MG63 (cell line): ENCODE measurements at places on chromosomes 5 and 9.

DNA sequence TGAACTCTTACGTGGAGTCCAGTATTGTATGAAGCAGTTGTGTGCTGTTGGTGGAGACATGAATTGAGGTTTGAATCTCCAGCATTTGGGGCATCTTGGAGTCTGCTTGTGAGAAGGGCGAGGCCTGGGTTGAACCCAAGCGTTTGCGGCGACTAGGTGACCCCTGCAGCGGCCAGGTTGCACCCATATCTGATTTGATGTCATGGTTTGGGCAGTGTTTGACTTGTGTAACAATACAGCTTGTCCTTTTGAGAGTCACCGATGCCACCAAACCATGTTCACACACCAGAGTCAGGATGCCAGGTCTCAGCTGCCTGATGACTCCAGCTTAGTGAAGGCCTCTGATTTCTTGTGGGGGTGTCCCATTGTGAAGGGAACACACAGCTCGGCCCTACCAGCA lies 2.1 kb downstream of the TRAF2 start:
- no peak for DNase-seq

DNA sequence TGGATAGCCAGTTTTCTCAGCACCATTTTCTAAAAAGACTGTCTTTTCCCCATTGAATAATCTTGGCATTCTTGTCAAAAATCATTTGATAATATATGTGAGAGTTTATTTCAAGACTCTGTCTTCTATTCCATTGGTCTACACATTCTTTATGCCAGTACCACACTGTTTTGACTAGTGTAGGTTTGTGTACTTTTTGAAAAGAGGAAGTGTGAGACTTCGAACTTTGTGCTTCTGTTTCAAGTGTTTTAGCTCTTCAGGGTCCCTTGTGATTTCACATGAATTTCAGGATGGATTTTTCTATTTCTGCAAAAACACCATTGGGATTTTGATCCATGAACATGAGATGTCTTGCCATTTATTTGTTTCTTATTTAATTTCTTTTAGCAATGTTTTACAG lies 78.5 kb upstream of the ALDH1A1 start:
- no peak for DNase-seq

DNA sequence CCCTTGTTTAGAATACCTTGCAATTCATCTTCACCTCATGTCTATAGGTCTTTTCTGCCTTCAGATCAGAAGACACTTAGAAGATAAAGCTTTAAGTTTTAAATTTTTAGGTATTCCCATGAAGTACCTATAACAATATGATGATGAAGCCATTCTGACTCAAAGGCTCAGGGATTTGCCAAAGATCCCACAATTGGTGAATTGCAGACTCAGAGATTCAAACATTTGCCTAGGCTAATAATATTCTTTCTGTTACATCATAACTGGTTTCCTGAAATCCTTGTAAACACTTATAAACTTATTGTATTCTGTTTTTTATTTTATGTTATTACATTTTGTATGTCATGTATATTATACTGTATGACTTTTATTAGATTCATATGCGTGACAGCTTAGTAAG lies 62.8 kb upstream of the ZFAND5 start:
- no peak for DNase-seq

DNA sequence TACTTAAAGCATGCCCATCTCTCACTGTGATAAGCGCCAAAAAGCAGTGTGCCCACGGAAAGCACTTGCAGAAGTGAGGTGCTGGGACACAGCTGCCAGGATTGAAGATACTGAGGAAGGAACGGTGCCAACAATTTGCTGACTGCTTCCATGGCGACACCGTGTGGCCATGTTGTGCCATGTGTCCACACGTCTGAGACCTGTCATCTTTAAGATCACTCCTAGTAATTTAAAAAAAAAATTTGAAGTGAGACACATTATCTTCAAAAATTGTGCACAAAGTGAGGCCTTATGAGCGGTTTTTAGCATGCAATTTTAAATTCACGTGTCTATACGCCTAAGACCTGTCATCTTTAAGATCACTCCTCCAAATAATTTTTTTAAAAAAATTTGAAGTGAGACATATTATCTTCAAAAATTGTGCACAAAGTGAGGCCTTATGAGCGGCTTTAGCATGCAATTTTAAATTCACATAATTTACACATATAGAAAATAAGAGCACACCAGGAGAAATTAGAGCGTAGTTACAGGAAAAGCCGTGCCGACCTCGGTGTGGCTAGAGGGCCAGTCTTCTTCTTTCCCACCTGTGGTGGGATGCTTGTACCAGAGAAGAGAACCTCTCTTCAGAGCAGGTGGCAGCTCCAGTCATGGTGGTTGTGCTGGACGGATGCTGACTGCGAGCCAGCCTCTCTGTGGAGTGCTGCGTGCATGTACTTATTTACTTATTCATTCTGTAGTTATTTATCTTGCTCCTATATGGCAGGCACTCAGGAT lies 21.4 kb upstream of the FLT4 start:
- peak; percentile 40 for DNase-seq

GRCh38 chr9:132997591-132997990 lies 19.1 kb downstream of the GFI1B start:
- DNase-seq, result peak; percentile 36

DNA sequence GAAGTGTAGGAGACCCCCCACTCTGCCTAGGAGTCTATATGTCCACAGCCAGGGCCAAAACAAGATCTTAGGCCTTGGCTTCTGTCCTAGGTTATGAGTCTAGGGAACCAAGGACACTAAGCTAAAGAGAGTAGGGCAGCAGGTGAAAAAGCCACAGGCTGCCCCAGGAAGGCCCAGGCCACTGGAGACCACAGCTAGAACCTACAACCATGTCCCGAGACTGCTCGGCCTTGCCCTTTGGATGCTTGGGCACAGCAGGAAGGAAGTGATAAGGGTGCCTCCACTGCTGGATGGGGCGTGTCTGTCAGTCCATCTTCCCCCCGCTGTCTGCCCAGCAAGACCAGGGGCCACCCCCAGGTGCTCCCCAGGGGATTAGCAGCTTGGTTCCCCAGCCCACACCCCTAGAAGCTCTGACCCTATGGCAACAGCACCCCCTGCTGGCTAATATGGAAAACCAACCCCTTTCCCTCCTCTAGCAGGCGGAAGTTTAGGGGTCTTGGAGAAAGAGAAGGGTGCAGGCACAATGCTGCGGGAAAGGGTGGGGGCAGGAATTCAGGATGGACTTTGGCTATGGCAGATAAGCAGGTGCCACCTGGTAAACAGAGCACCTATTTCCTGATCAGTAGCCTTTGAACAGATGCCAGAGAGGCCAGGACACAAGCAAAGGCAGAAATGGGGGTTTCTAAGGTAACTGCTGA lies 10.5 kb upstream of the IRF1 start:
- peak; percentile 53 for DNase-seq

GRCh38 chr5:53923961-53924360 lies 363.5 kb downstream of the NDUFS4 start:
- DNase-seq, result no peak

DNA sequence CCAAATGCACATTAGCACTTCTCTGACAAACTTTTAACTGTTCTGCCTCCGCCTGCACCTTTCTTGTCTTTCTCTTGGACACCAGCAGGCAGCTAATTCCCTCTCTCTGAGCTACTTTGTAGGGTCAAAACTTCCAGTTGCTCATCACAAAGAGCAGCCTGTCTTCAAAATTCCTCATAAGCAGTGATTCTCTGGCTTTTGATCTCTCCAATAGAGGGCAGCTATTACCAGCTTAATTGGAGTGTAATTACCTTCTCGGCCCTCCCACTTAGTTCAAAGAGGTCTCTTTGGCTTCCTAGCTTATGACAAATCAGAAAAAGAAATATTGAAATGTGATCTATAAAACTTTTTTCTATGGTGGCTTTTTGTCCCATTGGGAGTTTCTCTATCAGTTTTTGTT lies 43.6 kb upstream of the RAD23B start:
- no peak for DNase-seq

DNA sequence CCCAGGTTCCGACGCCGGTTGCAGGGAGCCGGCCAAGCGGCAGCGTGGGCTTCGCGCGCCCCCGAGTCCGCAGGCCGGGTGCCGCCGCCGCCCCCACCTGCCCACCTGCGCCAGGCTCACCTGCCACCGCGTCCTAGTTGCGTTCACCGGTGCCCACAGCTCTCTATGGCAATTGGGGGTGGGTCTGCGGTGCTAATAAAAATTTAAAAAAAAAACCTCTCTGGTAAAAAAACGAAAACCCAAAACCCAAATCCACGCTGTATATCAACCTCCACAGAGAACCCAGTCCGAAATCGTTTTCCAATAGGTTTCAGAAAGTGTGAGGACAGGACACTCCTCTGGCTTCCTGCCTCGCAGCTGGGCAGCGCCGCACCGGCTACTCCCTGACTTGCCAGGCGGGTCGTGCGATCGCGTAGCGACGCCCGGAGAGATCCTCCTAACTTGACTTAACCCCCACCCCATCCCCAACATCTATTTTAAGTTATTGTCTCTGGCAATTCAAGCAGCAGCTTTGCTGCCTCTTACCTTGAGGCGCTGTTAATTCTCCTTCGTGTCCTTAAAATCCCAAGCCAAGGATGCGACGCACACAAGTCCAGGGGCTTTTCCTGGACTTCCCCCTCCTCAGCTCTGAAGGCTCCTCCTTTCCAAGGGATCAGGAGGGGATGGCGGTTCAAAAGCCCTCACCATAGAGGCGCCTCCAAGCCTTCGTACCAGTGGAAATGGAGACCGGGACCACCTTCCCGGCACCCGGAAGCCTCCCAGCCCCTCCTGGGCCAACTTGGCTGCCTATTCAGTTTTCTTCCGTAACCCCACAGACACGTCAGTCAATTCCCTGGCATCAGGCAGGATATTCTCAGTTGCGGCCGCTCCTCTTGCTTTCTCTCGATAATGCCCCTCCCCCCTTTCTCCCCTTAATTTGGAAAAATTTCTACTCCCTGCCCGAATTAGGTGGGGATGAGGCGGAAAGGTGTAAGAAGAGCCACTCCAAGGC lies 1639.4 kb upstream of the C9orf72 start:
- no peak for DNase-seq

GRCh38 chr5:2725980-2726765 lies 25.3 kb downstream of the IRX2 start:
- no peak for DNase-seq

- peak; percentile 75 for DNase-seq
Observed at GRCh38 chr9:98899408-98900056, 44.2 kb upstream of the COL15A1 start.

- DNase-seq, result peak; percentile 28
Observed at GRCh38 chr5:148805326-148806290, 20.8 kb upstream of the ADRB2 start.

DNA sequence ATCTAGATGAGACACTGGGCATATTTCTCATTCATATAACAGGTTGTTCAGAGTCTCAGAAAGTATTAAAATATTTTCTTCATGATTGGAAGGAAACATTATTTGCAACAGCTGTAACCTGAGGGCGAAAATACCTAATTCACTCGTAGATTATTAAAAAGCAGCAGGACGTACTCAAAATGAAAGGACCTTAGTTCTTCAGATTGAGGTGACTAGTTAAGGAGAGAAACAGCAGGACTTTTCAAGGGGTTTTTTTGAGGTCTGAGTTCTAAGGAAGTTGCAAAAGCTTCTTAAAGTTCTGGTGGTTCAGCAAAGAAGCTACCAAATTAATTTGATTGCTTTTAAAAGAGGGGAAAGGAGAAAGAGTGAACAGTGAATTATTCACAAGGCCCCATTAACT lies 174.9 kb downstream of the TMEM161B start:
- no peak for DNase-seq

DNA sequence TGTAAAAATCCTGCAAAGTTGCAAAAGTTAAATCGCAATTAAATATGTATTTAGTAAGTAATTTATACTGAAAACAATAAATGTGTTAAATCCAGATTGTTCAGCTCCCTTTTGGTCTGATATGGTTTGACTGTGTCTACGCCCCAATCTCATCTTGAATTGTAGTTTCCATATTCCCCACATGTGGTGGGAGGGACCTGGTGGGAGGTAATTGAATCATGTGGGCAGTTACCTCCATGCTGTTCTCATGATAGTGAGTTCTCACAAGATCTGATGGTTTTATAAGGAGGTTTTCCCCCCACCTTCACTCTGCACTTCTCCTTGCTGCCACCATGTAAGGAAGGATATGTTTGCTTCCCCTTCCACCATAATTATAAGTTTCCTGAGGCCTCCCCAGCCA lies 140.0 kb downstream of the CDH6 start:
- no peak for DNase-seq

DNA sequence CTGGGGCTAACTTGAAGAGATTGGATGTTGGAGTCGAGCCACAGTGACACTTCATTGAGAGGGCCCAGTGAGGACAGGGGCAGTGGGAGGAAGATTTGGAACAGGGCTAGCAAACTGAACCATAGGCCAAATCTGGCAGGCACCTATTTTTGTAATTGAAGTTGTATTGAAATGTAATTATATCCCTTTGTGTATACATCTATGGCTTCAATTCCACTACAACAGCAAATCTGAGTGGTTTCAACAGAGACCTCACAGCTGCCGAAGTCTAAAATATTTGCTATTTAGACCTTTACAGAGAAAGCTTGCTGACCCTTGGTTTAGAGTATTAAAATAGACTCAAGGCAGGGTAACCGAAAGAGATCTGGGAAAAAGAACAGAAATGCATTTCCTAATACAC lies 4.7 kb upstream of the TNFSF8 start:
- no peak for DNase-seq

DNA sequence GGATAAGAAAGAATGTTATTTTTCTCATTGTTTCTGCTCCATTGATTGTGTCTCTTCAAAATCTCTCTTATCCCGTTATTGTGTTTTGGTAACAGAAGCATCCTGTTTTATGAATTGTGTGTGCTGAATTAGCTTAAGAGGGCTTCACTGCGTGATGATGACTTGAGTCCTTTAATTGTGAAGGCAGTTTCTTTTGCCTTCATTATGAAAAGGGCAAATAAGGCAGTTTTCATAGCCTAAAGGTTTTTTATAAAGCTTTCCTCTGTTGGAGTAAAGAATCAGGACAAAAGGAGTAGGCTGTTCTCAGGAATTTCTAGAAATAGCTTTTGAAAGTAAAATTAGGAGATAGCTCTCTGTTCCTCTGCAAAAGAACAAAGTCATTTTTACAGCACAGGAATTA lies 169.8 kb downstream of the FOCAD start:
- no peak for DNase-seq

GRCh38 chr9:104075801-104076753 lies 18.0 kb upstream of the SMC2 start:
- DNase-seq, result peak; percentile 10

GRCh38 chr5:118146824-118147223 lies 841.5 kb downstream of the DTWD2 start:
- DNase-seq, result no peak

DNA sequence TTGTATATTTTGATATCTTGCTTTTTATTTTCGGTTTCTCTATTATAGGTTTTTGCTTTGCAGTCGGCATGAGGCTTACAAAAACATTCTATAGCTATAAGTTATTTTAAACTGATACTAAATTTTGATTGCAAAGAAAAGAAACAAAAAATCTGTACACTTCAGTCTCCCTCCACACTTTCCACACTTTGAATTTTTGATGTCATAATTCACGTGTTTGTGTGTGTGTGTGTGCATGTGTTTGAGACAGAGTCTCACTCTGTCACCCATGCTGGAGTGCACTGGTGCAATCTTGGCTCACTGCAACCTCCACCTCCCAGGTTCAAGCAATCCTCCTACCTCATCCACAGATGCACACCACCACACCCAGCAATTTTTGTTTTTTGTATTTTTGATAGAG lies 124.9 kb downstream of the MRPS30 start:
- DNase-seq, result no peak
